ENCODE measurements at places on chromosomes 12 and 14.
A peak's percentile ranks its signal among the peaks of the same experiment; 100 is the strongest.

- no peaks in the 10 kb centered on the region for H3K4me1 ChIP-seq
- DNase-seq, result no peak
- H3K4me3 ChIP-seq, result no peak overlapping the region
- no peaks in the 10 kb centered on the region for H3K27me3 ChIP-seq
Observed at GRCh38 chr12:28961948-28962384, 187.1 kb upstream of the FAR2 start.

DNA sequence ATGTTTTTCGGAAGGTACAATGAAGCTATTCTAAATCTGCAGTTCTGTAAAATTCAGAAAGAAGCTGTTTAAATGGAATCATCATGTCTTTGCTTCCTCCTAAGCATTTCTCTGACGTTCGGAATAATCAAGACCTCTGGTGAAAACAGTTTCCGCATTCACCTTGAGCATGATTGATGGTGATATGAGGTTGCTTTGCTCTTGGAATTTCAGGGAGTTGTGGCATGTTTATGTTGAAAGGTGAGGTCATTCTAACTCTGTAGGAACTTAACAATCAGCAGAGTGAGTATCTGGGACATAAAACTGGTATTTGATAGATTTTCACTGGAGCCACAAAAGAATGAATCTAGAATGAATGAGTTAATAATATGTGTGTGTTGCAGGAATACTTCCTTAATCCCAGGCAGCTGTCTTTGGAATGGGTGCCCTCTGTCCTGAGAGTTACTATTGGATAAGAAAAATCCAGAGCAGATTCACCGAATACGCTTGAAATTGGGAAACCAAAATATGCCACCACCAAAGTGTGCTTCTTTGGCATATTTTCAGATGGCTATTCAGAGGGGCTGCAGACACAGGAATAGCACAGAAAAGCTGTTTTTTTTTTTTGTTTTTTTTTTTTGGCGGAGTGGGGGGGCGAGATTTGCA lies 599.1 kb downstream of the CCER1 start:
- no peaks in the 10 kb centered on the region for H3K4me1 ChIP-seq
- H3K27ac ChIP-seq, result no peak overlapping the region
- H3K4me3 ChIP-seq, result no peak overlapping the region

GRCh38 chr14:105474483-105475268 lies at the start of gene CRIP2:
Gene CRIP2, plus strand, starts transcription at chr14:105474821. Its CDS starts 42 bp downstream, at chr14:105474863.
- H3K36me3 ChIP-seq, result peaks cover 2% of the 10 kb centered on the region
- H3K4me3 ChIP-seq, result peak within 1 kb of the TSS; percentile 39
- no peak within 1 kb of the TSS for H3K27ac ChIP-seq
- H3K4me1 ChIP-seq, result no peaks in the 10 kb centered on the region
- H3K27me3 ChIP-seq, result no peaks in the 10 kb centered on the region

DNA sequence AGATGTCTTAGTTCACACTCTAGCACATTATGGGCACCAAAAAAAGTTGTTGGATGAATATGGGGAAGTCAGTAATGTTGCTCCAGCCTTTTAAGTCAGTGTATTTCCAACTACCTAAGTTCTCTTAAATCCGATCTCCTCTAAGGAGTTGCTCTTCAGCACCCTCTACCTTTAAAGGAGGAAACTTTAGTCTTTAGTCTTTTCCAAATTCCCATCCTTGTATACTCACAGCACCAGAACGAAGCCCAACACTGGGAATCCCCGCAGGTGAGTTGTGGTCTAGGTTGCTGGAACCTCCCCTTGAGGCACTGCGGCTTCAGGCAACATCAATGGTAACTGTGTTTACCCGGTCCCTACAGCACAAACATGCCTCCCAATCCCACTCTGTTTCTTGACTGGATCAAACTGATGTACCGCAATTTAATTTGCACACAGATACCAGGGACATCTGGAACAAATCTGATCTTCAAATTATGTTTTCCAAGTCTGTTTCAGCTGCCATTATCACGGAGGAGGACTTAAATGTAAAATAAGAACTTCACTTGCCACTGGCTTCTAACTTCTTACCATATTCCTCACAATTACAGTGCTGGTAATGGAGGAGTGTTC lies 179.0 kb downstream of the FOXN3 start:
- H3K27ac ChIP-seq, result no peak overlapping the region
- H3K27me3 ChIP-seq, result no peaks in the 10 kb centered on the region
- no peaks in the 10 kb centered on the region for H3K4me1 ChIP-seq

GRCh38 chr12:124030510-124030909 lies 57.5 kb downstream of the ZNF664 start:
- H3K4me1 ChIP-seq, result peaks cover 23% of the 10 kb centered on the region
- peaks cover 8% of the 10 kb centered on the region for H3K27me3 ChIP-seq
- DNase-seq, result peak; percentile 52
- no peak overlapping the region for H3K4me3 ChIP-seq
- no peak overlapping the region for H3K27ac ChIP-seq
- H3K36me3 ChIP-seq, result no peaks in the 10 kb centered on the region
